Ascending aorta (tissue), 2 donors: ENCODE measurements at places on chromosomes 3 and 15.

- DNase-seq: no peak
These were observed 29.0 kb downstream of the RBPMS2 start for GRCh38 chr15:64746356-64746755.

DNA sequence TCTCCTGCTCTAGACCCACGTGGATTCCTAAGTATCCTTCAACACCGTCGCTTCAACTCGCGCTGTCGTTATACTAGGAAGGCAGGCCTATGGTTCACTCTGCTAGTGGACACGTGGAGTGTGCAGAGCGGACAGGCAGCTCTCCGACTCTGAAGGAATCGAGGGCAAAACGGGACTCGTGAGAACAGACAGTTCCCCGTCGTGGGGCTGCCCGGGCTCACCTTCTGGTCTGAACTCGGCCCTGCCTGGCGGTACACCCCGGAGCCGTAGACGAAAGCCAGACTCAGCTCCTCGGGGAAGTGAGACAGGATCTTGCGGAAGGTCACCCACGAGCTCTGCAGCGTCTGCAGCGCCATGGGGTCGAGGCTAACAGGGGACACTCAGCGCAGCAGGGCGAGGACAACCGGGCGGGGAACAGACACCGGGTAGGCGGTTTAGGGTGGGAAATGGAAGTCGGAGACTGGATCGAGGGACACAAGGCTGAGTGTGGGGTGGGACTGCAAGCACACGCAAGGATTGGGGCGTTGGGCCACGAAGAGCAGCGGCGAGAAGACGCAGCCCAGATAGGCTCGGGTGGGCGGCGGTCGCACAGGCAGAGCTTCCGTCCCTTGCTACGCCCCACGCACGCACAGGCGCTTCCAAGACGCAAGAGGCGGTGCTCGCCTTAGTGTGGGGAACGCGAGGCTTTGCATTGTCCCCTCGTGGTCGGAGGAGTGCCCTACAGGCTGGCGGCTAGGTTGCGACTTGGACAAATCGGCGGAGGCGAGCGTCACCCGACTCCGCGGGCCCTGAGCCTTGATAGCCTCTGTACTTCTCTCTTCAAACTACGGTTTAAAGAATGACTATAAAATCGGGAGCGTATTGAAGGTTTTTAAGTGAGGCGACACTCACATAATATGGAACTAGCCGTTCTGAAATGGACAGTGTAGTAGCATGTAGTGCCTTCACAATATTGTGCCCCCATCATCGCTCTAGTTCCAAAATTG lies at the start of gene TAMM41:
Gene TAMM41 (minus strand): TSS at position 605 of the 986 bp plus-strand sequence. CDS start 249 bp downstream, at position 356.
- DNase-seq: peak; percentile 95

- DNase-seq: no peak
These were observed 5.6 kb upstream of the SLC33A1 start for GRCh38 chr3:155859859-155860258.

DNA sequence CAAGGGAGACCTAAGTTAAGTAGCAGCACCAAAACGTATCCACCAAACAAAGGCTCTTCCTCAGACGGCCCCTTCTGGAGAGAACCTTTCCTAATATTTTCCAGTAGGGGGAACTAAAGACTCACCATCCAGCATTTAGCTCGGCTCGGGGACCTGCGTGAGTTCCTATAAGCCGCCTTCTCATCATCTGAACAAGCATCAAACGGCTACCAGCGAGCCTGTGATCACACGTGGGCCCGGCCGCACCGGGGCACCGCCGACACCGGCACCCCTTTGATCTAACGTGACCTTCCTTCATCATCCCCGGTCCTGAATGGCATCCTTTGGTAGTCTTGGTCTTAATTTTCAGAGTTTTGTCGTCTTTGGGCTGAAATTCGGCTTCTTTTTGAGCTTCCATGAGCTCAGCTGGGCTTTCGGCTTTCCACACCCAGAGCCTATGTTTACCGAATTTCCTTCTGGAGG lies 1.4 kb upstream of the ROBO2 start:
- DNase-seq: peak; percentile 82
